GM13976 (cell line): ENCODE measurements at places on chromosomes 1 and 21.

DNA sequence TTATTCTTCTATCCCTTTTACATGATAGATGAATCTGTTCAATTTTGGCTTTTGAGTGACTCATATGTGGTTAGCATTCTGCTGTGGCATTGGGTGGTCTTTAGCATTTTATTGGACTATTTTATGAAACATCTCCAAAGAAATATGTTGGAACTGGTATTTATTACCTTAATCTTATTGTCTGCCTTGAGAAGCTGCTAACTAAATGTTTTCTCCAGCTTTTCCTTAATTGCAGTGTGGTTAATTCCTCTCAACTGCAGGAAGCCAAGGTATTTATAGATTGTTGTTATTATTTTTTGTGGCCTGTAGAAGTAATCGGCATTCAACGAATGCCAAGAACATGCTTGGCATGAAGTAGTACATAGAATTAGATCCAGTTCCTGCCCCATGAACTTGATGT is 64.1 kb downstream of the NOS1AP start:
- DNase-seq: no peak

- DNase-seq: no peak
Observed at GRCh38 chr1:78641558-78641957, 8.1 kb upstream of the IFI44 start.

DNA sequence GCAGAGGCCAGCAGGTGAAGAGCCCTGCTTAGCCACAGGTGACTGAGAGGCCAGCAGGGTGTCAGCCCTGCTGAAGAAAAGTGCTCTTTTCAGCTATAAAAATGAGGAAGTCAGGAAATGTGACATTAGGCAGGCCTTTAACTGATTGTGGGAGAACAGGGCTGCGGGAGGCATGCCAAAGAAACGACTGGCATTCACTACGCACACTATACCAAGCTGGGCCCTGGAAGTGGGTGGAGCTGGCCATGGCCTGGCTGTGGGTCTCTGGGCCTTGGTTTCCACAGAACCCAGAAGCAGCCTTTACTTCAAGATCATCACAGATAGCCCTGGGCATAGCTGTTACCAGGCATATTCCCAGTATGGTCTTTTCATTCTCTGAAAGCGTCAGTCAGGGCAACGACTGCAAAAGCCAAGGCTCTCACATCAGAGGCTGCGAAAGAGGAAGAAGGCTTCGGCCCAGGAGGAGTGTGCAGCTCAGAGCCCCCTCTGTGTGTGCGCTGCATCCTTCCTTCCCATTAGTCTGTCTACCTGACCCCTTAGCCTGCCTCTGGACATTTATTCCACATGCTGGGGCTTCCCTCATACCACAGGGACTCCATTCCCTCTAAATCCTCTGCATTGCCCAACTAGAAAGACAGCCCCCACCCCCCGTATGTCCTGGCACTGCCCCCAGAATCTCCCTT is 14.3 kb downstream of the SLC2A1 start:
- DNase-seq: no peak

DNA sequence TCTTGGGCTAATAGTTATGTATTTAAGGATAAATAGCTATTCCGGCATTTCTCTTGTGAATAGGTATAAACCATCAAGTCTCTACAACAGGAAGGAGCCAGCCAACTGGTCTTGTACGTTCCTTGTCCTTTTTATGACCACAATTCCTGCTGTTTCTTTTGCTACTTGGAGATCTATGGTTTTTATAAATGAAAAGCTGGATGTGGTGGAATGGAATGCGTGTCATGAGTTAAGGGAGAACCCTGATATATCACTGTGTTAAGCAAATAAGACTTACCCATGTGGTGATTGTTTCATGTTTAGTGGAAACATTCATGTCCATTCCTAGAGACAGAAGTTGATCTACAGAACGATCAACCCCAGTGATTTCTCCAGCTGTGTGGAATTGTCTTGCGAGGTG is 282.1 kb downstream of the RPS6KC1 start:
- DNase-seq: no peak

DNA sequence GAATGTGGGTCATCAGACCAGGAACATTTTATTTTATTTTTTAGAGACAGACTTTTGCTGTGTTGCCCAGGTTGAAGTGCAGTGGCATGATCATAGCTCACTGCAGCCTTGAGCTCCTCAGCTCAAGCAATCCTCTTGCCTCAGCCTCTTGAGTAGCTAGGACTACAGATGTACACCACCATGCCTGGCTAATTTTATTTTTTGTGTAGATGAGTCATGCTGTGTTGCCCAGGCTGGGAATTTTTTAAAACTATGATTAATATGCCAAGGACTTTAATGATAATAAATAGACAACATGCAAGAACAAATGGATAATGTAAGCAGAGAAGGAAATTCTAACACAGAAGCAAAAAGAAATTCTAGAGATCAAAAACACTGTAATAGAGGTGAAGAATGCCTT is 142.4 kb downstream of the AK5 start:
- DNase-seq: no peak

DNA sequence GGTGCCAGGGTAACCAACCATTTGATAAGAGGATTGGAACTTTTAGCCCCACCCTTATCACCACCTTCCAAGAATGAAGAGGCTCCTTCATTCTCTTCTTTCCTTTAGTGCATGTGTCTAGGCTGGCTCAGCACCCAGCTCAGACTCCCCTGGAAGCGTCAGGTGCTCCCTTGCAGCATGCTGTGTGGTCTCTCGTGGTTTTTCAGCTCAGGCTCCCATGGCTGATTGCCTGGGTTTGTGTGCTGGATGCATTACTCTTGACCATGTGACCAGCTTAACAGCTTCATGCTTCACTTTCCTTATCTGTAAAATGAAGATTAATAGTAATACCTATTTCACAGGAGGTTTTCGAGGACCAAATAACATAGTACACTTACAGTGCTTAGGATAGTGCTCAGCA is 198.4 kb downstream of the HHAT start:
- DNase-seq: no peak

GRCh38 chr1:30134466-30135217 is 588.7 kb downstream of the MATN1 start:
- DNase-seq: no peak

GRCh38 chr1:221394011-221394544 is 347.8 kb downstream of the DUSP10 start:
- DNase-seq: no peak

GRCh38 chr1:189141056-189141455 is 1336.6 kb downstream of the BRINP3 start:
- no peak for DNase-seq

DNA sequence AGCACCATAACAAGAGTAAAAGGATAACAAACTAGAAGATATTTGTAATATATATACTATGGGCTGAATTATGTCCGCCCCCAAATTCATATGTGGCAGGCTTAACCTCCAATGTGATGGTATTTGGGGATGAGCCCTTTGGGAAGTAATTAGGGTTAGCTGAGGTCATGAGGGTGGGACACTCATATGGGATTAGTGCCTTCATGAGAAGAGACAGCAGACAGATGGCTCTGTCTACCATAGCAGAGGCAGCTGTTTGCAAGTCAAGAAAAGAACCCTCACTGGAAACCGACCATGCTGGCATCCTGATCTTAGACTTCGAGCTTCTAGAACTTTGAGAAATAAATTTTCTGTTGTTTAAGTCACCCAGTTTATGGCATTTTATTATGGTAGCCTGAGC is 303.6 kb downstream of the LMO4 start:
- no peak for DNase-seq

DNA sequence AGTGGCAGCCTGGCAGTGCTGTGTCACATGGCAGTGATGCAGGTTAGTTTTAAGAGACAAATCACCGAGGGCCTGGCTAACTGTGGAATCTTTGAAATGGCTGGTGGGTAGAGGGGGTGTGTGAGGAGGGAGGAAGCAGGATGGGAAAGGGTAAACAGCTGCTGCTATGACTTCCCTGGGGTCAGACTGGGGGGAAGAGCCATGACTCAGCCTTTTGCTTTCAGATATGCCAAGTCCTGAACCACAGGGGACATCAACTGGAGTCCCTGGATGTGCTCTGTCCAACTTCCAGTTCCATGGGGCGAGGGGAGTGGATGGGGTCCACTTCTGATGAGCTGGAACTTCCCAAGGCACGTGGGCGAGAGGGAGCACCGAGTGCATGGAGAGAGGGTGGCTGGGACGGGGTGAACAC is 121.1 kb upstream of the ADAR start:
- DNase-seq: no peak

DNA sequence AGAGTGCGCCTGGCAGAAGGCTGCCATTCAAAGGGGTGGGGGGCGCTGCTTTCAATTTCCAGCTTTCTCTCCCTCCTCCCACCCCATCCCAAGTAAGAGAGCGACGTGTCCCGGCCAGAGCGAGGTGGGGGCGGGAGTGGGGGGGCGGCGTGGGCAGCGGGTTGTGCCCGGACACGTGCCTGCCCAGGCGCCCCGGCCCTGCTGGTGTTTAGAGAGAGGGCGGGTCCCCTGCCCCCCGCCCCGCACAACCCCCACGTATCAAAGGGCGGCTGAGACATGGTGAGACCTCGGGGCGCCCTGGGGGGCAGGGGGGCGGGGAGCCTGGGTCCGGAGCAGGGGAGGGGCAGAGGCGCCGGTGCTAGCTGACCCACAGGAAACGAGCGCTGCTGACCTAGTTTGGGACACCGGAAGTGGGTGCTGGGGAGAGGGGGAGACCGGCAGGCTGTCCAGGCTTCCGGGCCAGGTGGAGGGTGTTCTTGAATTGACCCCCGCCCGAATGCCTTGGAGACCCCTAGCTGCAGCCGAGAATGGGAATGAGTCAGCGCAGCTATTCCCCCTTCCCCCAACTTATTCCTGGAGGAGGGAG is 1.3 kb downstream of the ZBTB7B start:
- peak; percentile 71 for DNase-seq

DNA sequence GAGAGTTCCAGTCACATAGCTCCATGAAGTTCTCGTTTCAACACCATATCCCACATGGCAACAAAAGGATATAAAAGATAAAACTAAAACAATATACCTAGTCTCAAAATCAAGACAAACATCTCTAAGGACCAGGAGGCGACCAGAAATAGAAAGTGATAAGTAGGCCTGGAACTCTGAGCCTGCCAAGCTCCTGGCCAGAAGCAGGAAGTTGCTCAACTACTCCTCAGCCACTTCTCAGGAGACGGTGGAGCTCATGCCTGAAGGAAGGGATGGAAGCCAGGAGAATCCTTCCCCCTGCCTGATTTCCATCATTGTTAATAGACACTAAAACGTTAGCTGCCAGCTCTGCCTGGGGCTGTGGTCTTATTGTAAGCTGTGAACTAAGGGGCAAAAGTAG is 94.7 kb downstream of the DISP1 start:
- DNase-seq: no peak

- DNase-seq: no peak
Observed at GRCh38 chr1:92985101-92985500, 23.8 kb upstream of the DIPK1A start.

GRCh38 chr1:163834778-163835177 is 513.0 kb downstream of the NUF2 start:
- no peak for DNase-seq

GRCh38 chr1:211580303-211580687 is 1.3 kb upstream of the SLC30A1 start:
- no peak for DNase-seq

GRCh38 chr1:25927521-25928265 is 21.5 kb upstream of the STMN1 start:
- no peak for DNase-seq

DNA sequence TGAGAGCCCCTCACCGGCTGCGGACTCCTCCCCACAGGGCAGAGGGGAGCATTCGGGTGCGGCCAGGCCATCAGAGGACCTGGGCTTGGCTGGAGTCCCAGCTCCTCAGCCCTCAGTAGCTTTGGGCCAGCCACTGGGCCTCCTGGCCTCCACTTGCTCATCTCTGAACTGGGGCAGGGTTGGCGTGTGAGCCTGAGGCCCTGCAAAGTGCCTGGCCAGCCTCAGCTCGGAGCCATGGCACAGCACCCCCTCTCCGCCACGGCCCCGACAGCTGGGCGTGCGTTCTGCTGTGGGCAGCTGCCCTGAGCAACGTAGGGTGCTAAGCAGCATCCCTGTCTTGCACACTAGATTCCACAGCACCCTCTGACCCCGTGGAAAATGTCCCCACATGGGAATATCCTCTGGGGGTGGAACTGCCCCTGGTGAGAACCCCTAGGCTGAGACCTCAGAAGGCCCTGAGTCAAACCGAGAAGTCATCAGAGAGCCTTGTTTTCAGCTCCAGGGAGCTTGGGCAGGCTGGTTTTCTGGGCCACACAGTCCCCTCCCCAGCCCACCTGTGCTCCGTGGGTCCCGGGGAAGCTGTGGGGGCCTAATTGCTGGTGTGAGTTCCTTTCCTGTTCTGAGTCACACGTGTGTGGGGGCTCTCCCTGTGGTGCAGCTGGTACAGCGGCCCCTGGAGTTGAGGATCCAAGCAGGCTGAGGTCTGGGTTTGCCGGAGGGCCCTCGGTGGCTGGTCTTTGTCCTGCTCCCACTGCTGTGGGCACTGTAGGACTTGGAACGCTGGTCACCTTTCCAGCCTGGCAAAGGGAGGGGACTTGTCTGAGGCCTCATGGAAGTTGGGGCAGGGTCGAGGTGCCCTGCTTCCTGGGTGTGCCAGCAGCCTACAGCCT is 24.5 kb downstream of the TP73 start:
- peak; percentile 82 for DNase-seq

GRCh38 chr1:81605023-81605422 is 195.7 kb upstream of the ADGRL2 start:
- DNase-seq: no peak

GRCh38 chr1:53143527-53143926 is 1.1 kb upstream of the SLC1A7 start:
- DNase-seq: no peak

- no peak for DNase-seq
Observed at GRCh38 chr1:109785446-109786111, 21.9 kb upstream of the EPS8L3 start.

DNA sequence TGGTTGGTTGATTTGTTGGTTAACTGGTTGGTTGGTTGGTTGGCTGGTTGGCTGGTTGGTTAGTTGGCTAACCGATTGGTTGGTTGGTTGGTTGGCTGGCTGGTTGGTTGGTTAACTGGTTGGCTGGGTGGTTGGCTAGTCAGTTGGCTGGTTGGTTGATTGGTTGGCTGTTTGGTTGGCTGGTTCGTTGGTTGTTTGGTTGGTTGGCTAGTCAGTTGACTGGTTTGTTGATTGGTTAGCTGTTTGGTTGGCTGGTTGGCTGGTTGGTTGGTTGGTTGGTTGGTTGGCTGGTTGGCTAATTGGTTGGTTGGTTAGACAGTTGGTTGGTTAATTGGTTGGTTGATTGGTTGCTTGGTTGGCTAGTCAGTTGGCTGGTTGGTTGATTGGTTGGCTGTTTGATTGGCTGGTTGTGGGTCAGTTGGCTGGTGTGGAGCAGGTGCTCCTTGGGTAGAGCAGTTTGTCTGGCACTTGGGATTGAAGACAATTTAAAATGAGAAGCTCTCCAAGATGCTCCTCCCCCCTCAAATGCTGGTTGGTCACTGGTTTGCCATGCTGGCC is 6.9 kb downstream of the RSPH1 start:
- DNase-seq: no peak
